ENCODE measurements at places on chromosomes 3 and 15.

DNA sequence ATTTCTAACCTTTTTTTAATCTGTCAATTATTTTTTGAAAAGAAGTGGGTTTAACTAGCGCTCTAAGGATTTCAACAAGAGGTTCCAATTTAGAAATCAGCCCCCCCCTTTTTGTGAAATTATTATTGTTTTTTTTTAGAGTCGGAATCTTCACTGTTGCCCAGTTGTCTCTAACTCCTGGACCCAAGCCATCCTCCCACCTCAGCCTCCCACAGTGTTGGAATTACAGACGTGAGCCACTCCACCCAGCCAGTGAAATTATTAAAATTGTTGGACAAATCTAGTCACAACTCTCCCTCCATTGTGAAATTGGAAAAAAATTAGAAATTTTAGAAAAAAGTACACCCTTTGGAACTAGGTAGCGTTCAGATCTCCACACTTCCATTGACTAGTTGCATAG lies 2.5 kb downstream of the AKAP13 start:
- no peak for DNase-seq

DNA sequence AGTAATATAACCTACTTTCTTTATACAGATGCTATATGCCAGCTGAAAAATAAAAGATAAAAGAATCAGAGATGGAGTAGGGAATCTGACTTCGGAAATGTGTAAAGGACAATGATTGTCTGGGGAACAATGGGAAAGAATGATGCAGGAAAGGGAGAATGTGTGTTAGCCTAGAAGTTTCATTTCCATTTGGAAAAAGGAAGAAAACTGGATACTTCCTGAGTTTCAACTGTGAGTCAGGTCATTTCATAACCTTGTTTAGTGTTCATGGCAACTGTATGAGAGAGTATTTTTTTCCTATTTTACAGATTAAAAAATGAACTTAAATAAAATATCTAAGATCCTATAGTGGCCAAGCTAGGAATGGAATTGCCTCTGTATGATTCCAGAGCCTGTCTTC lies 261.3 kb upstream of the NECTIN3 start:
- DNase-seq: no peak

DNA sequence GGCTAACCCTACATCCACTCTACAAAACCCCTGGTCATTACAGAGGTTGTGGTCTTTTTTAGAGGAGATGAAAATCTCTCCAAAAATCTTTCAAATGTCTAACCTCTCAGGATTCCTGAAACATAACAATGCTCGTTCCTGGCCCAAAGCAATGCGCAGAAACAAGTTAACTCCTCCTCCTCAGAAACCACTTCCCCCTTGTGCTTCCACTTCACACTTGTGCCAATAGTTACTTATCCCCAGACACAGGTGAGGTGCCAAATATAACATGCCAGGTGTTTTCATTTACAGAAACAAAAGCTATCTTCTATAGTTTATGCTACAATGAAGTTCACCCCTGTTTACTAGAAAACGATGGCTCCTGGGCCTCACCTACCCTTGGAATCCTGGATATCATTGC lies 6.2 kb downstream of the NDUFAF1 start:
- DNase-seq: no peak

GRCh38 chr15:63372753-63373152 lies 8.9 kb downstream of the CA12 start:
- no peak for DNase-seq

GRCh38 chr3:10939556-10939955 lies 53.0 kb upstream of the SLC6A1 start:
- no peak for DNase-seq

GRCh38 chr3:66602237-66602636 lies 101.4 kb upstream of the LRIG1 start:
- DNase-seq: no peak

DNA sequence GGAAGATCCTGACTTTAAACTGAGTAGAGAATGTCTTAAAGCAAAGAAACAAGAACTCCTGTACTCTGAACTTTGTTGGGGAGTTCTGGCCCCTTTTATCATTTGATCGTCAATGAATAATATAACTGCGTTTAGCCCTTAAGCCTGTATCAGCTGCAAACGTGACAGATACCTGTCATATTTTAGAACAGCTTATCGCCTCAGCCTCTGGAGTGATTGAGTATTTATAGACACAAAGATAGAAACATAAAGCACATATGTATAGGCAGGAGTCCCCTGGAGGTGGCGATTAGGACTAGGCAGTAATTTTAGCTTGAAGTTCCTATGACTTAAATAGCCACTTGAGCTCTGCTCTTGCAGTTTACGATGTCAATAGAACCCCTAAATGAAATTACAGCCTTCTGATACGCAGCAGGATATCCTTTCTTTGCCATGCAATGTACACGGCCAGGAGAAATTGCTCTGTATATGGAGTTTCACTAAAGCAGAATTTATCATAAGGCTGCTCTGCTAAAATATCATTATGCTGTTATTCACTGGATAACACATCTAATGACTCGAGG lies 321.8 kb downstream of the TIGIT start:
- no peak for DNase-seq

DNA sequence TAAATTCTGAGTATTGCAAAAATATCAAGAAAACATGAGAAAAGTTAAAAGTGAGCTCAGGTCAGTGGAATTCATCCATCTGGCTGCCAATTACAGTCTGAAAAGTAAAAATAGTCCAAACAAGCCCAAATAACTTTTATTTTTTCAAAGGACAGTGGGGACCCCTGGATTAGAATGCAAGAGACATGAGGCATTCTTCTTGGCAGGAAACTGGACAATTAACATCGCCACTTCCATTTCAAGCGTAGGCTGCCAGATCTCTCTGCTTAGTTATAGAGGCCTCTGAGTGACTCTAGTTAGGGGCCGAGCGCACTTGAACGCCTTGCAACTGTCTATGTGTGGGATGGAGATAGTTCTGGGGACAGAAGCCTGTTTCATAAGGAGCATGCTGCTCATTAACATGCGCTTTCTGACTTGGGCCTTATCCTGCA lies 189.1 kb downstream of the GHSR start:
- DNase-seq: peak; percentile 26

DNA sequence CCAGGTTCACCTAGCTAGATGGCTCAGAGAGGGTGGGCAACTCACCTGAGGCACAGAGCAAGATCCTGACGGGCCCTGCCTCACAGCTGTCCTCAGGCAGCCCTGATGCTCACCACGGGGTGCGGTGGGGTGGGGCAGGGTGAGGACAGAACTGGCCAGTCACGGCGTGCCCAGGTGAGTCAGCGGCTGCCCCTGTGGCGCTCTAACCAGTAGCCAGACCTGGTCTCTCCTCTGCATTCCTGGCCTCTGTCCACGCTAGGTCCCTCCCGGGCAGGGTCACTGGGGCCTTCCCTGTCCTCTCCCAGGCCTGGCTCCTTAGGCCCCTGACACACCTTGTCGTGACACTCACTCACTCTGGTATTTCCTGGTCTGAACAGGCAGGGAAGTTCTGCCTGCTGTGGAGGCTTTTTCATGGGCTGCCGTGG lies 901 bp downstream of the ALS2CL start:
- no peak for DNase-seq

DNA sequence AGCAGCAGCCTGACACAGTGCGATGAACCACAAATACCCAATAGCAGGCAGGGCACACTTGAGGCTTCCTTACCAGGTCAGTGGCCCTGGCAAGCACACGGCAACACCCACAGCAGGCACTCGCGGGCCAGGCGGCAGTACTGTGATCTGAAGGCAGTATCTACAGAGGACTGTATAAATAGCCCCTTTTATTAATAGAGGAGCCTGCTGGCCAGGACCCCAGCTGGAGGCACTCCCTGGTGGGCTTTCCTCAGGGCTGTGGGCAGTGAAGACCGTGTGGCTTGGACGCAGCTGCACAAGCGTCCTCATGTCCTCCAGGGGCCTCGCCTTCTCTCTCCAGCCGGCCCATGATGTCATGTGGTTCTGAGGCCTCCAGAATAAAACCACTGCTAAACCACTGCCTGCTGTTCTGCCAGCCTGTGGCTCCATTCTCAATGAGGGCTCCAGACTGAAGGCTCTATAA lies 44.1 kb downstream of the LRIG1 start:
- DNase-seq: peak; percentile 89
